Activated CD8-positive, alpha-beta memory T cell treated with anti-CD3 and anti-CD28 coated beads for 48 hours (primary cell): ENCODE measurements at places on chromosomes 5 and 9.
A peak's percentile ranks its signal among the peaks of the same experiment; 100 is the strongest.

DNA sequence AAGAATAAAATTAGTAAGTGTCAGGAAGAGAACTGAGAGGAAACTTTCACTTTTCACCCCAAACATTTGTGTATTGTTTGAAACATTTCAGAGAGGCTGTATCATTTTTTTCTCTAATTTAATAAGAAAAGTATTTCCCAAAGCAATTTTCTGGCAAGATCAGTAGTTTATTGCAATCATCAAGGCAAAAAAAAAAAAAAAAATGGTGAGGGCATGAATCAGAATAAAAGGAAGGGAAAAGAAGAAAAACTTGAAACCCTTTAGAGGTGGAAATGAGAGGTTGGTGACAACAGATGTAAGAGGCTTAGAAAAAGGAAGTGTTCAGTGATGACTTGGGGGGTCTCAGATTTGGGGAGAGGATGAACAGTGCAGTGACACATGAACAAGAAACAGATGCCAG is 13.3 kb downstream of the SHC3 start:
- DNase-seq: no peak

GRCh38 chr5:78360924-78361630 is 660 bp downstream of the SCAMP1 start:
- peak; percentile 23 for DNase-seq

DNA sequence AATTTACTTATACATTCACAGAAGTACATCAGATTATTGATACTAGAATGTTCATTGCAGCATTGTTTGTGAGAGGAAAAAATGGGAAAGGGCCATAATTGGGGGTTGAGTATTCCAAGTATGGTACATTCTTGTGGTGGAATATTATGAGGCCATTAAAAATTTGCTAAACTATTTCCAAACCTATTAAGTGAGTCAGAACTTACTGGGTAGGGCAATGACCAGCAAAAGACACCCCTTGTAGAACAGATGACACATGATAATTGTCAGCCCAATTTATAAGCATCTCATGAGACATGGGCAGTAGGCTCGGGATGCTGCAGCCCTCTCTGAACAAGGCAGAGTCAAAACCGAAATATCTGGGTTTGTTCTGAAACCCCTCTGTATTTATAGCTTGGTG is 192.6 kb upstream of the IL12B start:
- no peak for DNase-seq

GRCh38 chr9:21852754-21853153 is 50.3 kb downstream of the MTAP start:
- no peak for DNase-seq

DNA sequence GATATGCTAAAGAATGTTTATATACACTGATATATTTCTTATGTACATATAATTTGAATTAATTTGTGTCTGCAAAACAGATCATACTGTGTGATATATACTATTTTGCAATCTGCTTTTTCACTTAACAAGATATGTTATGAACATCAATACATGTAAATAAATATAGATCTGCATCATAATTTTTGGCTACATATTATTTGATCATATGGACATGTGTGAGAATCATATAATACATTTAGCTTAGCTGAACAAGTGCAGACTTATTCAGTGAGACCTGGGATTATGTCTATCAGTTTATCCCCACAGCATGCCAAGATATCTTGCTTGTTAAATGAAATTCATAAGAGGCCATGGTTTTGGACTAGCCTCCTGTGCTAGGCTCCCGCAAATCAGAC is 474.3 kb downstream of the ARHGEF28 start:
- no peak for DNase-seq

DNA sequence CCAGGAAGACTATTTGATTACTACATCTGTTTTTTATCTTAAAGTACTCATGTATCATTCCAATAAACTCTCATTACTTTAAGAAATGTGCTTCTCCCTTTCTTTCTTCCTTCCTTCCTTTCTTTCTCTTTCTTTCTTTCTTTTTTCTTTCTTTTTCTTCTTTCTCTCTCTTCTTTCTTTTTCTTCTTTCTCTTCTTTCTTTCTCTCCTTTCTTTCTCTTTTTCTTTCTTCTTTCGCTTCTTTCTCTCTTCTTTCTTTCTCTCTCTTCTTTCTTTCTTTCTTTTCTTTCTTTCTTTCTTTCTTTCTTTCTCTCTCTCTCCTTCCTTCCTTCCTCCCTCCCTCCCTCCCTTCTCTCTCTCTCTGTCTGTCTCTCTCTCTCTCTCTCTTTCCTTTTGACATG is 298.6 kb upstream of the ANKH start:
- DNase-seq: no peak

DNA sequence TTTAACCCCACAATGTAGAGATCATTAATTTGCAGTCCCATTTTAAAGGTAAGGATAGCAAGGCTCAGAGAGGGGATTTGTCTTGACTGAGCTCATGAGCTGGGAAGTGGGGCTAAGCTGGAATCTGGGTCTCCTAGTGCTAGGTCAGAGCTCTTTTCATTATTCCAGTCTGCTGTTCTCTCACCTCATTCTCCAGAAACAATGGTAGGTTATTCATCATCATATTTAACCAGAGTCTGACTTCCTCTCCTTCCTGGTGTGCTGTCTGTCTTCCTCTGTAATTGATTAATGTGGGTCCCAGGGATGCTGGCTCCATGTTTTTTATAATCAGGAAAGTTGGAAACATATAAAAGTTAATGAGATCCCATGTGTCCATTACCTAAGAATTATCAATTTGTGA is 20.6 kb downstream of the C9orf43 start:
- DNase-seq: no peak

DNA sequence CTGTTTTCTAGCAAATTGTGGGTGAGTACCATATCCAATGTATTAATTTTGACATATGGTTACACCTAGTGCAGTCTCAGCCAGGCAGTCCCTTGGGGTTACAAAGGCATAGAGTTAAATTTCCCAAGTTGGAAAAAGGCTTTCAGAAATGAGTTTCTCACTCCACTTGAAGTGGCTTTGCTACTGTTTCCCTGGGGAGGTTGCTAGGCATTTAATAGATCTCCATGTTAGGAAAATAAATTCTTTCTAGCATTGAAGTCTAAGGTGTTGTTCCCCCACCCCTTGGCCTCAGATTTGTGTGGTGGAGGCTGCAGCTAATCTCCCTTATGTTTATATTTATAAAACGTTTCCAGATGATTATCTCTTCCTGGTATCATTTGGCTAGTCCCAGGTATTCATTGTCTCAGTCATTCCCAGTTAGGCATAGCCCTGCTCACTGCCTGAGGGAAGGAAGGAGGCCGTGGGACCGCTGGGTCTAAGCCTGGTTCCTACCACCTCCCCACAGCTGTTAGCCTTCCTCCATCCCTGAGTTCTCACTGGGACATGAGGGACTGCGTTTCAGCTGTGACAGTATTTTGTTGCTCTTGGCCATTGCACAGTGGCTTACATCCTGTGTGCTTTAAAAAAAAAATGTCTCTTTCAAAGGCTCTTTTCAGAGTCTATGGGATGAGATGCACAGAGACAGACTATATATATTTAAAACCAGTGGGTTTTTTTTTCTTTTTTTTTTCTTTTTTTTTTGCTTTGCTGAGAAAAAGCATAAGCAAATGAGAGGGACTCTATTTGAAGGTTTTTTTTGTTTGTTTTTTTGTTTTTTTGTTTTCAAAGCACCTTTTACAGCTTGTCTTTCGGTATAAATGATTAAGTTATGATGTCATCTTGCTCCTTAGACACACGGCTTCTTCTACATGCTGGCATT is 121.5 kb downstream of the MAST4 start:
- no peak for DNase-seq

- DNase-seq: no peak
These were observed 83.3 kb downstream of the RAB3C start for GRCh38 chr5:58666141-58666540.
